ENCODE measurements at places on chromosomes 6 and 20. TPM values are rescaled to one million over a fixed set of nuclear protein-coding genes. Genes with fewer than 3 reads are reported as not detected.
A peak's percentile ranks its signal among the peaks of the same experiment; 100 is the strongest.

- no peak for DNase-seq
Measured at GRCh38 chr6:163922562-163922961, 508.0 kb downstream of the QKI start.

ENPP4 gene
- 14.6 TPM for total RNA-seq

RRP36 gene
- total RNA-seq, result 58.9 TPM

DNA sequence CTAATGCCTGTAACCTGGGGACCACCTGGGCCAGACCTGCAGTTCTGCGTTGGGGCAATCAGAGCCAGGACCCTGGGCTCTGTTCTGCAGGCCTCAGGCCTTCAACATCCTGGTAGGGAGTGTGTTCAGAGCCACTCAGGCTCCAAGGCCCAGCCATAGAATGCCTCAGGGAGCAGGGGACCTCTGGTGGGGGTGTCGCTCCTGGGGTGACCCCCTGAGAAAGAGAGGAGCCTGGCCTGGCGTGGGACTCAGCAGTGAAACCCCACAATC, 12.5 kb downstream of the UCKL1 start:
- no peak for DNase-seq

ZSCAN26 gene
- total RNA-seq, result 16.9 TPM

- peak; percentile 88 for DNase-seq
Measured at GRCh38 chr20:50844430-50845100, 49.7 kb downstream of the BCAS4 start.

- no peak for DNase-seq
Measured at GRCh38 chr20:57167971-57168701, 98.3 kb downstream of the BMP7 start.

DNA sequence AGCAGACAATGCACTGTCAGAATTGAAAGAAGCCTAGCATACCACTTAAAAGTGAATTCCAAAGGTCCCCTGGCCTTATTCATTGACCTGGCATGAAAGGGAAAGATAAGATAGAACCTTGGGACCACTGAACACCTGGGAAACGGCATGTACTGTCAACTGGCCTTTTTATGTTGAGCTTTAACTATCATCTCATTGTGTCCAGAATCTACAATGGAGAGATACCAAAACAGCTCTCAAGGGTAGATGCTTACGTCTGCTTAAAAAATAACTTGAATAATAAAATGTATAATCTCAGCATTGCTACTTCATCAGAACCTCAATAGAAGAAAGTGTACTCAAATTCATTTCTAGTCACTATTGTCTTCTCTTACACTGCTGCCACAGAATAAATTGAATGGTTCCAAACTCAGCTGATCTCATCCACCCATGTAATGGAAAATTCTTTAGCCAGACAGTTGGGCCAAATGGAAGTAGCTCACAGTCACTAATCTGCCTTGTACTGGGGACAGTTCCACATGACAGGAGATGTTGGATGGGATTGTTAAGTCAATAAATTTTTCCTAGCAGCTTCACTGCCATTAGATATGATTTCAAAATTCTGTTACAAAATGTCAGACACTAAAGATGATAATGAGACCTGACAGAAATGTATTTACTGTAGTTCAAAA, 93.8 kb downstream of the MLIP start:
- DNase-seq, result no peak

DNA sequence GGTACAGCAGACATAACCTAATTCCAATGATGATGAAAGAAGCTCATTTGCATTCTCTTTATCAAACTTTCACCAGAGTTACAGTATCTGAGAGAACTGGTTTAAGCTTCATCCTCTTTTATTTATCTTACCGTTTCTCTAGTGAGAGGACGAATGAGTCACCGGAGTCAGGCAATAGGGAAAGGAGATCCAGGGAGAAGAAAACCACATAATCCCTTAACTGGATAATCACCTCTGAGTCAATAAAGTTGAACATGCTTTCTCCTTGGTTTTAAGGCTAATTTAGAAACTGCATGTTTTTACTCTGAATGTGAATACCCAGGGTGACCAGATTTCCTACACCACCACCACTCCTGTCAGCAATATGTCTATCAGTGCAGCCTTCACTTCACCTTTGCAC, 313.7 kb upstream of the TBX18 start:
- DNase-seq, result no peak

GRCh38 chr6:67450641-67451040, 1184.4 kb upstream of the ADGRB3 start:
- DNase-seq, result no peak

GRCh38 chr6:44464527-44465310, 77.2 kb downstream of the CDC5L start:
- no peak for DNase-seq

NRM gene
- total RNA-seq, result 12.3 TPM

DNA sequence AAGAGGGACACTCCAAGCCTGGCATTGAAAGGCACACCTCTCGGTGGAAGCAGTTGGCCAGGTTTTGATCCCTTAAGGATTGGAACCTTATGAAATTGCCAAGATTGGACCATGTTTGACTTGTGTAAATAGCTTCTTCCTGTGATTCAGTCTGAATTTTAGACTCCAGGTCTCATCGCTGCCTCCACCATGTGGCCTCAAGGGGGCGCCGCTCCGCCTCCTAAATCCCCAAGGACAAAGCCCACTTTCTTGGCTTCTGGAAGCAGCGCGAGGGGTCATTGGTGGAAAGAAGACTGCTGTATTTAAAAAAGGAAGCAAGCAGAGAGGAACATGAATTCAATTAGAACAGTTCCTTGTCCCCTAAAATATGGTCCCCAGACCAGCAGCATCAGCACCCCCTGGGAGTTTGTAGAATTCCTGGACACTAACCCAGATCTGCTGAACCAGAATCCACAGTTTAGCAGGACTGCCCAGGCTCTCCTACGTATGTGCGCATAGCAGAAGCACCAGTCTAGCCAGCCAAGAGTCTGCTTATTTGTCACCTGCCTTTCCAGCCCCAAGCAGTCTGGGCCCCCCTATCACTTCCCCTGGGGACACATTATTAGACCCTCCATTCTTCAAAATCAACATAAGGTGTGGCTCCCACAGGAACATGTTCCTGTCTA, 108.5 kb downstream of the LY86 start:
- DNase-seq, result no peak

DNA sequence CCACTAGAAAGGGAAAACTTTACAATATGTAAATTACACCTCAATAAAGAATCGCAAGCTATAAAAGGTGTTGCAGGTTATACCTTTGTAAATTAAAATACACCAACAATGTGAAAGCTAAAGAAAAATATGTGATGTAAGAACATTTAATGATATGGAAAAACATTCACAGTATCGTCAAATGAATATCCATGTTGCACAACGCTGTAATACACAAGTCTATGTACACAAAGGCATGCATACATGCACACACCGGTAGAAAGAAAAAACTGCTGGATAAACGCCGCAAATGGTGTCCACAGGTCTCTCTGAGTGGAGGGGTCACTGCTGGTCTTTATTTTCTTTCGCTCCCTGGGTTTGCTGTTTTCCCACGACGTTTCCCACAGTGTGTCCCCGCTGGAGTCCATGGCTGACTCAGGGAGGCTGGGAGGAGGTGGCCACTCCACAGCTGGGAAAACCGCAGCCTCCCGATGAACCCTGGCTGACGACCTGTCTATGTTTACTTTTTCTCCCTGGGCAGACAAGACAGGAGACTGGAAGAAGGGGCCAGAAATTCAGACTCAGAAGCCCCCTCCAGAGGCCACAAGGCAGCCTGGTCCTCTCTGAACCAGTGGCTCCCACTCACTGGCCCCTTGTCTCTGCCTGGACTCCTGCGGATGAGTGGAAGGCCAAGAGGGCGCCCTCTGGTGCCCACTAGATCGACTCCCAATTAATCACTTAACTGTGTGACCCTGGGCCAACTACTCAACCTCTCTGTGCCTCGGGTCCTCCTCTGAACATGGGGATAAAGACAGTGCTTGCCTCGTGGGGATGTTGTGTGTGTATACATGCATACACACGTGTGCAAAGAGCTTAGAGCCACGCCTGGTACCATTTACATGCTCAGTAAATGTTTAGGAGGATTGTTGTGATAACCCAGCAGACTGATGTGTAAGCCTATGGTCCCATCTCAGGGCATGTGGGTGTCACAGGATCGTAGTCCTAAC, 12.8 kb upstream of the BPI start:
- DNase-seq, result no peak

DNA sequence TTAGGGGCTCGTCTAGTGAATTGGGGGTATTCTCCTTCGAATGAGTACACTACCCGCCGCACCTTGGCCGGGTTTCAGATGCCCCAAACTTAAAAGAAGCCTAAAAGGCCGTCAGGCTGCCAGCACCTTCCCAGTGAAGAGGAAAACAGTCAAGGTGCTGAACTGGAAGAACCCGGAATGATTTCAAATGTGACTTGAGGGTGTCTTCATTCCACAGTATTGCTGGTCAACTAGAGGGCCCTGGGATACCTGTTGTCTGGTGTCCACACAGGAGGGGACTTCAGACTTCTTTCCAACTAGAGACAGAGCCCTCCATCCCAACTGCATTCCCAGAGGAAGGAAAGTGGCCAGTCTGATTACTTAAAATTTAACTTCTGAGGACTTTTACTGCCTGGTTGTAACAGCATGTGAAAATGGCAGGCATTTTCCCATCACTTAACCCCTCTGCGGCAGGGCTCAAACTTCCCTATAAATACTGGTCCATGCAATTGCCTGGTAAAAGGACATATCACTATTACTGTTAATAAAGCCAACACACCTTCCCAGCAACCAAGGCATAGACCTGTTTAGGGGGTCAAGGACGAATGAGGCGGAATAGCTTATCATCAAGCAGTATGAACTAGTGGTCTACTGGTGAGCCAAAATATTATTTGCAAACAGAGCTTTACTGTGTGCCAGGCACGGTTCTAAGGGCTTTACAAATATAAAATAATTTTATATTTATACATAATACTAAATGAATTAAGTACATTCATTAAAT, 651 bp upstream of the SAMHD1 start:
- no peak for DNase-seq

DNA sequence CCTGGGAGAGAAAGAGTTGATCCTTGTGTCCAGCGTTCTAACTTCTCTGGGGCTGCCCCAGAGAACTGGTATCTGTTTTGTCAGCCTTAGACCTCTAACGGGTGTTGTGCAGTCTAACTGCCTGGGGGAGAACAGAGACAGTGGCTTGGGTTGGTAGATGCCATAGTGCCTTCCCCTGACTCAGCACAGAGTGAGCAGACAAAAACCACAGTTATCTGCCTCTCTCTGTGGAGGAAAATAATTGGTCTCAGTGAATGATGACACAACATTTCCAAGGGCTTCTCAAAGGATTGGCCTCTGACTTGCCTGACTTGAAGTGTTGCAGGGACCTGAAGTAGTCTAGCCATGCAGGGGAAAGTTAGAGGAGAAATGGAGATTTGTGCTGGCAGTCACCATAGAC, 226.2 kb upstream of the MAN1A1 start:
- no peak for DNase-seq

CAGE1 gene
- total RNA-seq, result not detected
